Stimulated activated CD4-positive, alpha-beta T cell treated with anti-CD3 and anti-CD28 coated beads, Interleukin-1b, Interleukin-23, amount 100 ng/mL, for 4 hours (primary cell): ENCODE measurements at places on chromosomes 13 and 19.

DNA sequence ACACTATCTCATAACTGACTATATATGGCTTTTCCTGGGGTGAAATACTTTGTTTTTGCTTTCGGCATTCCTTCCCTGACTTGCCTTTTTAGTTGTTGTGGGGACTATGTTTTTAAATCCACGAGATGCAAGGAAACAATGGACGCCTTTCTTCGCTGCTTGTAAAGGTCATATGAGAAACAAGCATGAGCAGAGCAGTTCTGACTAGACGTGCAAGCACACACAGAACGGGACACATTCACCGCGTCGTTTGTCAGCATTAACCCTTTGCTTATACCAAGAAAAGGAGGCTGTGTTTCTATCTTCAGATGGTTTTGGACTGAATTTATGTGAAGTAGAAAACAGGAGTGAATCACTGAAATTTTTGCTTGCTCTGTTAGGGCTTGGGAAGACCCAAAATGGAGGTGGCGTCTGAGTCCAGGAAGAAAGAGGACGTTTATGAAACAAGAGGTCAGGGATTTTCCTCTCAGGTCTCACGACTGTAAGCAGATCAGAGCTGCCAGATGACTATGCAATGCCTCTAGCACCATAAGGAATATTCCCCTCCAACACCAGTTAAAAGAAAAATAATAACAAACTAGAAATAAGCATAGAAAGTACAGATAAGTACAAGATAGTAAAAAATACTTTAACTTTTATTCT lies 358.9 kb downstream of the DLEU7 start:
- no peak for DNase-seq

DNA sequence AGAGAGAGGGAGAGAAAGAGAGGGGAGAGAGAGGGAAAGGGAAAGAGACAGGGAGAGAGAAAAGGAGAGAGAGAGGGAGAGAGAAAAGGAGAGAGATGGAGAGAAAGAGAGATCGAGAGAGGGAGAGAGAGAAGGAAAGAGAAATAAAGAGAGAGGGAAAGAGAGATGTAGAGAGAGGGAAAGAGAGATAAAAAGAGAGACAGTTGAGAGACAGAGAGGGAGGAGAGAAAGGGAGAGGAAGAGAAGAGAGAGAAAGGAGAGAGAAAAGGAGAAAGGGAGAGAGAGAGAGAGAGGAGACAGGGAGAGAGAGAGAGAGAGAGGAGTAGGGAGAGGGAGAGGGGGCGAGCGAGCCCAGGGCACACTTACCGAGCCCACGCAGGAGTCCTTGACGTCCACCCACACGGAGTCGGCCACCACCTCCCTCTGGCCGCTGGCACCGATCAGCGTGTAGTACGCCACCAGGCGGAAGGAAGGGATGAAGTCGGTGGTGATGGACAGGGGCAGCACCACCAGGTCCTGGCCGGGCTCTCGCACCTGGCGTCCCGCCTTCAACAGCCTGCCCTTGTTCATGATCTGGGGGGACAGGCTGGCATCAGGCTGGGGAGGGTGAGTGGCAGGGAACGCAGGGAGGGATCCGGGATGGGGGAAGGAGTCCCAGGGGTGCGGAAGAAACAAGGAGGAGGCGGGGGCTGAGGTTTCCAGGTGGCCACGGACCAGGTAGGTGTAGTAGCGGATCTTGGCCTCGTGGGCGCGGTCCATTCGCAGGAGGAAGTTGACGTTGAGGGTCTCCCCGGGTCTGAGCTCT lies 10.0 kb downstream of the C3 start:
- no peak for DNase-seq

DNA sequence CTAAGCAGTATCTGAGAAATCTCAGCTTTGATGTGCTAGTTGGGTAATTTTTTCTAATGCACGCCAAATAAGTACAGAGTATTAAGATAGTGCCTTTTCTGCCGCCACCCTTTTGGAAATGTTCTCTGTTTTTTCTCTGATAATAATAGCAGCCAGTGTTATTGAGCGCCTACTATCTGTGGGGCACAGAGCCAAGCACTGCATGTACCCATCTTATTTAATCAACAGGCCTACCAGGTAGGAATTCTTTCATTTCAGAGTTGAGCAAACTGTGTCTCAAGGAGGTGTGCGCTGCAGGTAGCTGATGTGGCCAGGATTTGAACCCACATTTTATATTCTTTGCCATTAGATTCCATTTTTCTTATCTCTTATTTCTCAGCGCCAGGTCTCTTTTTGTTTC lies 1.4 kb downstream of the EPN1 start:
- no peak for DNase-seq

DNA sequence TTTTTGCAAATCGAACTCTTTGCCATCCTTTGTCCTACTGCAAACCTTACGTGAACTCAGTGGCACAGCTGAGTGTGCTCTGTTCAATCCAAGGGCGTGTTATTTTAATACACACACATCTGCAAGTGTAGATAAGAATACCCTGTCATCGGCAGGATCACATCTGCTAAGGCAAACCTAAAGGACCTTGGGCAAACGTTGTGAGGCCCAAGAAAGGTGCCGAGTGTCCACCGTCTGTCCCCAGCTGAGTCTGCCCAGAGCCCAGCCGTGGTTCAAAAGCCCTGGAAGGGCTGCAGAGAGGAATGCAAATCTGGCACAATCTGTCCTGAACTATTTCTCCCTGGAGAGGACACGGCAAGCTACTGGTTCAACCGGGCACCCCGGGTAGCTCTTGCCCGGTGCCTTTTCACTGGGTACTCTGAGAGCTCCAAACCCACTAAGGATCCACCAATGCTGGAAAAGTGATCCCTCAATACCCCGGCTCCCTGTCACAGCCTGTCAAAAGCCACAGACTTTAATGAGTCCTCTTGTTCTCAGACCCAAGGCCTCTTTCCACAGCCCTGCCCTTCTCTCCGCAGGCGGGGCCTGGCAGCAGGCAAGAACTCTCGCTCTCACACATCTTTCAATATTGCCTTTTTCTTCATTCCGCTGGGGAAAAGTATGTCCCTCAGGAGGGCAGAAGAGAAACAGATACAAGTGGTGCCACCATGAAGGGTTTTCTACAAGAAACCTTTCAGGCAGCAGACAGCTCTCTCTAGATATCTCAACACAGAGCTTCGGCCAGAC lies 17.0 kb downstream of the SLC7A1 start:
- DNase-seq, result no peak

GRCh38 chr13:97141564-97142005 lies 80.5 kb upstream of the MBNL2 start:
- no peak for DNase-seq

GRCh38 chr13:90919153-90919552 lies 428.3 kb upstream of the MIR17HG start:
- no peak for DNase-seq

- DNase-seq, result no peak
Measured at GRCh38 chr13:109517517-109517916, 268.9 kb downstream of the IRS2 start.

GRCh38 chr13:22169473-22169872 lies 498.6 kb downstream of the FGF9 start:
- DNase-seq, result no peak

DNA sequence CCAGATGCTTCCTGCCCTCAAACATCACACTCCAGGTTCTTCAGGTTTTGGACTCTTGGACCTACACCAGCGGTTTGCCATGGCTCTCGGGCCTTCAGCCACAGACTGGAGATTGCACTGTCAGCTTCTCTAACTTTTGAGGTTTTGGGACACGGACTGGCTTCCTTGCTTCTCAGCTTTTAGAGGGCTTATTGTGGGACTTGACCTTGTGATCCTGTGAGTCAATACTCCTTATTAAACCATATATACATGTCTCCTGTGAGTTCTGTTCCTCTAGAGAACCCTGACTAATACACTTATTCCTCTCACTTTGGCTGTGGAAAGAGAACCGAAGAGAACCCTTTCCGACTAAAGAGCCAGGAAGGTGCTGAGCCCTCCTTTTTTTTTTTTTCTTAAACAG lies 53.6 kb downstream of the LMO7 start:
- DNase-seq, result no peak

GRCh38 chr19:1141944-1142343 lies 32.1 kb downstream of the SBNO2 start:
- no peak for DNase-seq

DNA sequence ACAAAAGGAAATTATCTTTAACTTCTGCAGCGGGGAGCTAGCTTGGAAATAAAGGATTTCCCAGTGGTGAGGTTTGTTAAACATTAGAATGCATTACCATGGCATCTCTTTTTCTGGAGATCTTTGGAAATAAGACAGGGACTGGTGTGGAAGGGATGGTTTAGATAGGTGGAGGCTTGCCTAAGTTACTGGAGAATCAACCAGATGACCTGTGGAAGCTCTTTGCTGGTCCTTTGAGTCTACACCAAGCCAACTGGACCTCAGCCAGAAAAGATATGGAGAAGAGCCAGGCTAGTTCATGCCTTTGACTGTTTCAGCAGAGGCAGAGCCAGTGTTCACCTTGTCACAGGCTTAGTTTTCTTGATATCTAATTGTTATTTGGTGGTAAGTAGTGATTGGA lies 134.7 kb downstream of the KCNRG start:
- no peak for DNase-seq

GRCh38 chr13:113350065-113350937 lies 13.6 kb downstream of the GRTP1 start:
- no peak for DNase-seq

DNA sequence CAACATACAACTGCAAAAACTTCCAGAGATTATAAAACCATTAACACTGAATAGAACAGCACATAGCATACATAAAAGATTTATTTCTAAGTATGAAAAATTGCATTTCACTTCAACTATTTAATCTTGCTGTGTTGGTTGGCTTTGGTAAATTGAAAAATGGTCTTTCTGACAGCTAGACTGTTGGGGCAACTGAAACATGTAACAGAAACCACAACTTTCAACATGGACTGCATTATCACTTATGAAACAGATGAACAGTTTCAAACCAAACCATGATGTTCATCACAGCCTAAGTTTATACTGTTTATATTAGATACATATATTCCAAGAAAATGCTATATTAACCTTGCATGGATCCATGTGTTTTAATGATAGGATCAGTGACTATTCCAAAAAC lies 324.1 kb upstream of the PCDH9 start:
- no peak for DNase-seq
